T-helper 17 cell (primary cell): ENCODE measurements at places on chromosomes 12 and 14.

DNA sequence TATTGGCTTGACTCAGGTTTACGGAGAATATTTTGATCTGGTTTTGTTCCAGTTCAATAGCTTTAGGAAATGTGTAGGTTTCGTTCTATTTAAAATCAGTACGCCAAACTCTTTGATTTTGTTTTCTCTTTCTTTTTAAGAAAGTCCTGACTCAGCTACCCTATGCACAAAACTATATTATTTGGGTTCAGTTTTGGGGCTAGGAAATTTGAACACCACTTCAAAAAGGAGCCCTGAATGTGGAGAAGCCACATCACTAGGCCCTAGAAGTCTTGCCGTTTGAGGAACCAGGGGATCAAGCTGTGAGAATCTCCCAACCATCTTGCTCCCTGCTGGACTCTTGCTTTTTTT, 168.2 kb upstream of the BCL2L14 start:
- DNase-seq, result no peak

GRCh38 chr12:6476489-6476888, 6.0 kb upstream of the VAMP1 start:
- DNase-seq, result no peak

GRCh38 chr12:92995258-92995903, 66.3 kb upstream of the EEA1 start:
- DNase-seq, result no peak

- DNase-seq, result no peak
Observed at GRCh38 chr14:96352708-96353107, 10.4 kb downstream of the ATG2B start.

DNA sequence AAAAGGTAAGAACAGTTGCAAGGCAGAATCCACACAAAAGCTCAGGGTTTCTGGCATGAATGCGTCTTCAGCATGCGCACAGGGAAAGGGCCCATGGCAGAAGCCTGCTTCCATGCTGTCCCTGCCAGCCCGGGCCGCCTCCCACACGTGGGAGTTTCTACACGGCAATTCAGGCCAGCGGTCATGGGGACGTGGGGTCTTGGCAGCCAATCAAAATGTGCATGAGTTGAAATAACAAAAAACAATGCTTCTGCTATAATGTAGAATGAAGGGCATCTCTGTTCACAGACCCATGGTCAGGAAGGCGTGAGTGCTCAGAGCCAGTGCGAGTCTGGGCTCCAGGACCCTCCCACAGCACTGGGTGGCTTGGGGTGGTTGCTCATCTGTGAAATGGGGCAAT, 28.6 kb downstream of the AMN start:
- DNase-seq, result no peak

DNA sequence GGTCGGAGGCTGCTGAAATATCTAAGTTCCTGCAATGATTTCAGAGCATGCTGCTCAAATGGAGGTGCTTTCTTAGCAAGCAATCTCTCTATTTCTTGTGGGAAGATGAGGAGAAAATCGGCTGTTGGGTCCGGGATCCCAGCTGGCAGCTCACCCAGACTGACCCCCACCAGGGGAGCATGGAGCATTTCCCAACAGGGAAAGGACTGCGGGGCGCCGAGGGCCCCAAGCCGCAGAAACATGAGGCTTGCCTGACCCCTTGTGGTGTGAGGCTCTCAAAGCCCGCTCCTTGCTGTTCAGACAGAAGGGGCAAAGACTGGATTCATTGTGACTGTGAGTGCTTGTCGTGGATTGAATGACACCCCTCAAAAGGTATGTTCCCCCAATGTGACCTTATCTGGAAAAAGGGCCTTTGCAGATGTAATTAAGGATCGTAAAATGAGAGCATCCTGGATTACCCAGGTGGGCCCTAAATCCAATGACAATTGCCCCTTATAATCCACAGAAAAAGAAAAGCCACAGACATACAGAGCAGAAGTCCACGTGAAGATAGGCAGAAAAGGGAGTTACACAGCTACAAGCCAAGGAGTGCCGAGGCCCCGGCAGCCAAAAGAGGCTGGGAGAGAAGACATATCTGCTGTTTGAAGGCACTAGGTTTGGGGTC, 116.3 kb upstream of the VASH1 start:
- DNase-seq, result no peak

DNA sequence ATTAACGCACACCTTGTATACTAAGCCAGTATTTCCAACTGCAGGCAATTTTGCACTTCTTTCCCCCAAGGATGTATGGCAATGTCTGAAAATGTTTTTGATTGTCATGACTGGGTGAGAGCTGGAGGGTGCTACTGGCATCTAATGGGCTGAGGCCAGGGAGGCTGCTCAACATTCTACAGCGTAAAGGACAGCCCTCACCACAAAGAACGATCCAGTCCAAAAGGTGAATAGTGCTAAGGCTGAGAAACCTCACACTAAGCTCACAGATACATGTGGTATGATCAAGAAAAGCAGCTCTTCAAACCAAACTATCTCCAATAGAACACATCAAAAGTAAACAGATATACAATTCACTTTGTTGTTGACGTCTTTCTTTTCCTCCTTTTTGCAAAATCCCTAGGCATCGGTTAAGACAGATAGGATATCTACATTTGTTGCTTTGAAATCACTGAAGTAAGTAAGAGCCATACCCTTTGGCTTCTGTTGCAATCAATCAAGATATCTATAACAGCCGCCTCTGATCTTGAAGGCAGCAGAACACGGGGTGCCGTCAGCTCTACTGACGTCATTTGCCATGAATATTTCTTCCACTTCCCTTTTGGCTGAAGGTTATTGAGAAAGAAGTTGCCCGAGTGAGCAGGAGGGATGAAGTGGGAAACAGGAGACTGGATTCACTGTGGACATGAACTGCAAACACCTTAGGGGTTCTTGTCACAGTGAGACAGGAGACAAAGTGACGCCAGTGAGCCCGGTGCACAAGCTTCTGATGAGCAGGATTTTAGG, 218.3 kb downstream of the FOXN3 start:
- no peak for DNase-seq

DNA sequence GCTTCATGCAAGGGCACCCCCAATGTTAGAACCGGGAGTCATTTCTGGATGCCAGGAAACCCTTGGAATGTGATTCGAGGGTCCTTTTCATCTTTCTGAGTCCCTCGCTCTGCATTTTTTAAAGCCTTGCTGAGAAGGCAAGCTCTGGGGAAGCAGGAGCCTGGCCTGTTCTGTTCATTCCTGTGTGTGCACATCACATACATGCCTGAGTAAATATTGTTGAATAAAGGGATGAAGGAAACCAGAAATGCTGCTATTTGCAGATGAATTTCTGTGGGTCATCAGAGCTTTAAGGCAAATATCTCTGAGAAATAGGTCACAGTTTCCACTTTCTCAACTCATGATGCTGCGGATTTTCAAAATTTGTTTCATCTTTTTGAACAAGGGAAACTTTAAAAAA, 170.1 kb downstream of the PAH start:
- DNase-seq, result no peak

- DNase-seq, result no peak
Observed at GRCh38 chr12:63857771-63858670, 13.5 kb downstream of the SRGAP1 start.

GRCh38 chr12:107364875-107365518, 271.6 kb upstream of the CRY1 start:
- no peak for DNase-seq

DNA sequence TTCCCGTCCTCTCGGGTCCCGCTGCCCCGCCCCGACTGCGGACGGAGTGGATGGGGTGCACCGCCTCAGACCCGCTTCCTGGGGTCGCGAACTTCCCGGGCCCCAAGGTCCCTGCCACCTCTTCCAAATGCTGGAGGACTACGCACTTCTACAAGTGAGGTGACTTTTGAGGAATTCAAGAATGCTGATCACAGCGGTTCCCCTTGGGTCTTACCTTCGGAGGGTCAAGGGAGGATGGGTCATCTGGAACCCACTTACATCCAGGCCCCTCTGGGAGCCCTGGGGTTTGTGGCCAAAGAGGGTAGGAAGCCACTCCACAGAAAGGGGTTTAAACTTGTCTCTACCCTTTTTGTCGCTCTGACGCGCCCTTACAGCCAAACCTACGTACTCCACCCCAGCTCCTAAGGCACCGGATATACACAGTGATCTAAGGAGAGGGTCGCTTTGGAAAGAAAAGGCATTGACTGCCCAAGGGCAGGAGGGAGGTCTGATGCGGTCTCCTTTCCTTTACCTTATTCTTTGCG, 532 bp upstream of the PRKD1 start:
- DNase-seq, result no peak

DNA sequence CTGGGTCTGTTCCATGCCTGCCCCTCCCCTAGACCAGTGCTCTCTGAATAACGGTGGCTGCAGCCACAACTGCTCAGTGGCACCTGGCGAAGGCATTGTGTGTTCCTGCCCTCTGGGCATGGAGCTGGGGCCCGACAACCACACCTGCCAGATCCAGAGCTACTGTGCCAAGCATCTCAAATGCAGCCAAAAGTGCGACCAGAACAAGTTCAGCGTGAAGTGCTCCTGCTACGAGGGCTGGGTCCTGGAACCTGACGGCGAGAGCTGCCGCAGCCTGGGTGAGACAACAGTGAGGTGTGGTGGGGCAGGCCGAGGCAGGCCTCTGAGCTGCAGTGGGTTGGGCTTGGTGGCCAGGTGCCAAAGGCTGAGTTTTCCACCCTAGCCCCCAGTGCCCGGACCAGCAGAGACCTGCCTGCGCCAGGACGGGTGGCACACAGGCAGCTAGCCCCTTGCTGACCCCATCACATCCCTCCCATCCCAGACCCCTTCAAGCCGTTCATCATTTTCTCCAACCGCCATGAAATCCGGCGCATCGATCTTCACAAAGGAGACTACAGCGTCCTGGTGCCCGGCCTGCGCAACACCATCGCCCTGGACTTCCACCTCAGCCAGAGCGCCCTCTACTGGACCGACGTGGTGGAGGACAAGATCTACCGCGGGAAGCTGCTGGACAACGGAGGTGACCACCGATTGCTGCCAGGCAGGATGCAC, 28.2 kb upstream of the LRP1-AS start:
- DNase-seq, result no peak

- no peak for DNase-seq
Observed at GRCh38 chr12:113061061-113061694, 4.6 kb downstream of the DTX1 start.

DNA sequence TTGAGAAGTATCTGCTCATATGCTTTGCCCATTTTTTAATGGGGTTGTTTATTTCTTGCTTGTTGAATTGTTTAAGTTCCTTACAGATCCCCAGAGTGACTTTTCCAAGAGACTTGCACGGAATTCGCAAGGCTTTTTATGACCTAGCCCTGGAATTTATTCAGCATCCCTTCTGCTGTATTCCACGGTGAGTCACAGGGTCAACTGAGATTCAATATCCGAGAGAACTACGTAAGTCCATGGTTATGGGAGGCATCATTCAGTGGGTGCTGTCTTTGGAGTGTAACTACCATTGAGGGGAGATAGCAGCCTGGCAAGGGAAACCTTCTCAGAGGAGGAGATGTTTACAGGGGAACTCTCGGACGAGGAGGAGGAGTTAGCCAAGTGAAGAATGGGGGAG, 20.9 kb upstream of the GPRC5A start:
- DNase-seq, result no peak

DNA sequence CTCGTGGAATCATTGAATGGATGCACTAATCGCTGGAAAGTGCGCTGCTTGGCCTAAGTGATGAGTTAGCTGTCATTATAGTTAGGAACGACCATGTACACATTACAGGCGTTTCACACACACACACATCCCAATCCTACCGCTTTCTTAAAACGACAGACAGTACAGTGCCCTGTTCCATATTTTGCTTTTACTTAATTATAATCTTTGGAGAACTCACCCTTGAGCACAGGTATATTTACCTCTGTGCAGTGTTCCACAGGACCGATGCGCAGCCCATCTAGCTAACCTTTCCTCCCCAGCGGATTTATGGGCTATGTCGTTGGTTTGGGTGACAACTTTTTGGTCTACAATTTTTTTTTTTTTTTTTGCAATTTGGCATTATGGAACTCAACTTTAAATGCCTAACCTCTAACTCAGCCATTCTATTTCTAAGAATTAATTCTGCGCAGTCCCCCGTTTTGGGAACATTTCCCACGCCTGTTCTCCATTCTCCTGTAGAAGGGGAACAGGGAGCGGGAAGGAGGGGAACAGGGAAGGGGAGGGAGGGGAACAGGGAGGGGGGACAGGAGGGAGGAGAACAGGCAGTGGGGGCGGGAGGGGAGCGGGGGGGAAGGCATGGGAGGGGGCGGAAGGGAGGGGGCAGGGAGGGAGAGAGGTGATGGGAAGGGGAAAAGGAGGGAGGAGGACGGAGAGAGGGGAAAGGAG, 663 bp upstream of the ULK1 start:
- no peak for DNase-seq

DNA sequence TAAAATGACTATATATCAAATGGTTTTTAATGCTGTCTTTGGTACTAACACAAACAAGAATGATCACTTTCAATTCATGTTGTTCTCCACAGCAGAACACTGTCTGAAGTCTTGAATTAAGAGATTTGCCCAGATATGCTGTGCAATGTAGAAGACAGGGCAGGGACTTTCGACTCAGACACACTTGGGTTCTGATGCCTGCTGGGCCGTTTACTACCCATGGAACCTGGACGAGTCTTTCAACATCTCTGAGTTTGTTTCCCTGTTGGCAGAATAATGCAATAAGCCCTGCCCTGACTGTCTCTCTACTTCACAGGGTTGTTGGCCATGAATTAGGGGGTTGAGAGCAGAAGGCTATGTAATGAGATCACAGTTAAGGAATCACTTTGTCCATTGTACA, 162.6 kb upstream of the TMPO start:
- DNase-seq, result no peak

DNA sequence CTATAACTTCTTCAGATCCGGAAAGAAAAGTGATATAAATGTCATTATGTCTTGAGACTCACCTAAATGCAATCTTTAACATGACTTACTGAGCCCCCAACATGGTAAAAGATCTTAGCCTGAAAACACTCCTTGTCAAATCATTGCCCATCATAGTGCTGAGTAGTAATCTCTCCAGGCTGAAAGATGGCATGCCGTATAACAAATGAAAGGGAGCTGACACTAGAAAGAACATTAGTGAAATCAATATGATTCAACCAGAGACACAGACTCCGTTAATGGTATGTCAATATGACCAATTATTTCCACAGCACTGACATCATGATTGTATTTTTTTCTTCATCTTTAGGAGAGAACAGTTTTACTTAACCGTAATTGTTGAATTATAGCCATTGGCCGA, 54.4 kb downstream of the BICD1 start:
- no peak for DNase-seq
